ENCODE measurements at places on chromosomes 1 and 21.

DNA sequence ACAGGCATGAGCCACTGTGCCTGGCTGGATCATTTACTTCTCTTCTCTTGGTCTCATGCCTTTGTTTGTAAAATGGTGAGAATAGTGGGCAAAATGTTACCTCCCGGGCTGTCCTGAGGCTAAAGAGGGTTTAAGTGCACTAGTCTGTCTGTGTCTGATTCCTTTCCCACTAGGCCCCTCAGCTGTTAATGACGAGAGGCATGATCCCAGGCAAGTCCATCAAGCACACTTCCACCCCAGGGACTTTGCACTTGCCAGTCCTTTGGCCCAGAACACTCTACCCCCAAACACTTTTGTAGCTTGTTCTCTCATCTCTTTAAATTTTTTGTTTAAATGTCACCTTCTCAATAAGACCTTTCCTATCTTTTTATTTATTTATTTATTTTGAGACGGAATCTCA, 13.8 kb upstream of the EPB41 start:
- DNase-seq: no peak

- no peak for DNase-seq
These were observed 106.6 kb upstream of the IFFO2 start for GRCh38 chr1:19063122-19063521.

DNA sequence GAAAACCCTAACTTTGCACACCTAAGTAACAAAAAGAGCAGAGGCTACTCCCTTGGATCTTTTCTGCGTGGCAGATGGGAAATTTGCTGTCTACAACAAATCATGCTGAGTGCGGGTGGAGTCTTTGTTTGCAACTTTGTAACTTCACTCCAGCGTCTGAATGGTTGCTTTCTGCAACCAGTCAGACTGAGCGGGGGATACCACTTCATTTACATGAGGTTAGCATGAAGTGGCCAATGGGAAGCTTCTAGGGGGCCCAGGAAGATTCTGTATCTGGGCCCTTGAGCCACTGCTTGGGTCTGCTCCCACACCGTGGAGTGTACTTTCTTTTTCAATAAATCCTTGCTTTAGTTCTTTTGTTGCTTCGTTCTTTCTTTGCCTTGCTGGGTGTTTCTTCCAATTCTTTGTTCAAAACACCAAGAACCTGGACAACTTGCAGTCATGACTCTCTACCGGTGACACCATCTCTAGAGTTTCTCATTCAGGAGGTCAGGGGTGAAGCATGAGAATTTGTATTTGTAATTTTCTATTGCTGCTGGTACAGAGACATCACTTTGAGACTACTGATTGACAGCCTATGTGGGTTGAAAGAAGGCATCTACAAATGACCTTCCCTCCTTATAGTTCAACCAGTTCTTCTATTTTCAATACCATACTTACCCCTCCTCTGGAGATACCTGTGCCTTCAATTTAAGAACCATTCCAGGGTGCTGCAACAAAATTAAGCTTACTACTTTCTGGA, 55.8 kb upstream of the RC3H1 start:
- no peak for DNase-seq

- DNase-seq: no peak
These were observed 22.8 kb upstream of the ABCA4 start for GRCh38 chr1:94143809-94144176.

DNA sequence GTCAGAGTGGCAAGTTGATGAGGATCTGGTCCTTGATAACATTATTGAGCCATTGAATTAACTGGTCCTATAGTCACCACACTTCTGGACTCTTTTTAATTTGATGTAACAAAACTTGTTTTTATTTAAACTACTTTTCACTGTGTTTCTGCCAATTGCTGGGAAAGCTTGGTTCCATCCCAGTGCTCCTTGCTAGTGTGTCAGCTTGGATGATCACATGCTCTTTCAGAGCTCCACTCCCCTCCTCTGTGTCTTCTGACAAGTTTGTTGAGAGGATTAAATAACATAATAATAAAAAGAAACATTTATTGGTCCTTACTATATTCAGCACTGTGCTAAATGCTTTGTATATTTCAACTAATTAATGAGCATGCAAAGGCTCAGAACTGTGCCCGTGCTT, 448.5 kb upstream of the B3GALT2 start:
- DNase-seq: no peak

- no peak for DNase-seq
These were observed 183.5 kb downstream of the PATJ start for GRCh38 chr1:61925591-61926298.

- no peak for DNase-seq
These were observed 273.1 kb upstream of the PROX1 start for GRCh38 chr1:213714645-213715044.

DNA sequence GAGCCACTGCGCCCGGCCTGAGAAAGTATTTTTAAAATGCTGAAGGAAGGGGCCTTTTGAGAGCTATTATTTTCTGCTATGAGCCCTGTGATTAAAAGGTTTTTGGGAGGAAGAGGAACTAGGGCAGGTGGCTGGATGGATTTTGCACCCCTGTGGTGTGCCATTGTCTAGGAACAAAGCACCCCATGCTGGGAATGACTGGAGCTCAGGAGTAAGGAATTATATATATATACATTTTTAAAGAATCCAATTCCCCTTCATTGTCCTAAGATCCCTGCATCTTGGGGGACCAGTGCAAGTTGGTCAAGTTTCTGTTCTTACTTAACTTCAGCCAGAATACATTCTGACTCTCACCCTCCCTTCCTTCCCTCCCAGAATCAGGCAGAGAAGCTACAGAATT, 91.6 kb downstream of the ZNF648 start:
- no peak for DNase-seq

- DNase-seq: peak; percentile 56
These were observed 7.8 kb upstream of the KIF14 start for GRCh38 chr1:200628223-200628881.

GRCh38 chr1:119632841-119633240, 15.2 kb downstream of the ZNF697 start:
- DNase-seq: no peak

DNA sequence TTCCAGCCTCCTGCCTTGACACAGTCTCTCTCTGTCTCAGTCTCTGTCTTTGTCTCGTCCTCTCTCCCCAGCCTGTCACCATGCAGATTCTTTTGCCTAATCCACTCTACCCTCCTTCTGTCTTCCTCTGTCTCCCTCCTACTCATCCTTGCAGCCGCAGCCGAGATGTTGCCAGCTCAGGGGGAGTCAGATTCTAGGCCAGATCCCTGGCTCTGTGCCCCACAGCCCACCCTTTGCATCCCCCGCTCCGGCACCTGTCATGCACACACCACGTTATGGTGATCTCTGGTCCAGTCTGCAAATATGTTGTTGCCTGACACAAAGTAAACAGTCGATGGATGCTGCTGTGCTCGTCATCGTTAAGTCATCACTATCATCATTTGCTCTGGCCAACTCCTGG, 35.5 kb upstream of the IGSF21 start:
- no peak for DNase-seq

- DNase-seq: no peak
These were observed 3.2 kb upstream of the MFAP2 start for GRCh38 chr1:16983649-16984048.

GRCh38 chr1:45669379-45669778, 17.0 kb downstream of the GPBP1L1 start:
- DNase-seq: no peak

- DNase-seq: no peak
These were observed 368.1 kb upstream of the ADGRL2 start for GRCh38 chr1:81432654-81433109.

- no peak for DNase-seq
These were observed 4.4 kb downstream of the AZIN2 start for GRCh38 chr1:33085332-33085731.
